ENCODE measurements at places on chromosomes 6 and 20.

DNA sequence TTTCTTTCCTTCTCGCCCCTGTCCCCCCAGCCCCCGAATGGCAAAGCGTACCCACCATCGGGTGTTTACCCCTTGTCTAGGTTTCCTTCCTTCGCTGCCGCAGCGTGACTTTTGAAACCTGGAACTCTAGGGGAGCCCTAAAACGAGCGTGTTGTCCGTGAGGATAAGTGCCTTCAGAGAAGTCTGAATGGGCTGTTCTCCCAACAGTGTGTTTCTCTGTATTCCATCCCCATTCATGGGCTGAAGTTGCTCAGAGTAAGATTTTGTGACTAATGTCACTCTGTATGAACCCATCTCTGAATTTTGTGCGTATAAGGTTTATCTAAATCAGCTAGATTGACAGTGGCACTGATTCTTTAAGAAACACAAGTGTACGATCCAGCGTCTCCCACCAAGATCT is 949 bp downstream of the MACROD2 start:
- DNase-seq, result no peak

- no peak for DNase-seq
These were observed 55.4 kb downstream of the RIPOR3 start for GRCh38 chr20:50635676-50636600.

DNA sequence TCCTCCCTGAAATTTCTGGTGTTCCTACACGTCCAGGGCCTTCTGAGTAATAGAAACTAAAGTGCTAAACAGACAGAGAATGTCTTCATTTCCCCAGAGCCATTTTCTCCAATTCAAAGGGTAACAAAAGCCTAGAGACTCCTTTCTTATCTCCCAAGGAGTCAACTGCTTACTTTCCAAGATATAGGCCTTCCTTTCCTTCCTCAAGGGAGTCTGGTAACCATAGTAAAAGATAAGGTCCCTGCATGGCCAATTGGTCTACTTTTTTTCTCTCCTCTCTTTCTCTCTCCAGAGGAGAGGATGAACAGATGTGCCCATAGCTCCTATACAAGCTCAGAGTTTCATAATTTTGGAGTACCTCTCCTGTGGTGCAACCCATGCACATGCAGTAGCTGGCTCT is 185.7 kb downstream of the ASCC3 start:
- no peak for DNase-seq

GRCh38 chr20:12467758-12468157 is 541.0 kb upstream of the SPTLC3 start:
- DNase-seq, result no peak

- DNase-seq, result no peak
These were observed 250.9 kb downstream of the TPBG start for GRCh38 chr6:82614518-82614917.

- DNase-seq, result no peak
These were observed 679 bp downstream of the ADGRF5 start for GRCh38 chr6:46921059-46921458.

DNA sequence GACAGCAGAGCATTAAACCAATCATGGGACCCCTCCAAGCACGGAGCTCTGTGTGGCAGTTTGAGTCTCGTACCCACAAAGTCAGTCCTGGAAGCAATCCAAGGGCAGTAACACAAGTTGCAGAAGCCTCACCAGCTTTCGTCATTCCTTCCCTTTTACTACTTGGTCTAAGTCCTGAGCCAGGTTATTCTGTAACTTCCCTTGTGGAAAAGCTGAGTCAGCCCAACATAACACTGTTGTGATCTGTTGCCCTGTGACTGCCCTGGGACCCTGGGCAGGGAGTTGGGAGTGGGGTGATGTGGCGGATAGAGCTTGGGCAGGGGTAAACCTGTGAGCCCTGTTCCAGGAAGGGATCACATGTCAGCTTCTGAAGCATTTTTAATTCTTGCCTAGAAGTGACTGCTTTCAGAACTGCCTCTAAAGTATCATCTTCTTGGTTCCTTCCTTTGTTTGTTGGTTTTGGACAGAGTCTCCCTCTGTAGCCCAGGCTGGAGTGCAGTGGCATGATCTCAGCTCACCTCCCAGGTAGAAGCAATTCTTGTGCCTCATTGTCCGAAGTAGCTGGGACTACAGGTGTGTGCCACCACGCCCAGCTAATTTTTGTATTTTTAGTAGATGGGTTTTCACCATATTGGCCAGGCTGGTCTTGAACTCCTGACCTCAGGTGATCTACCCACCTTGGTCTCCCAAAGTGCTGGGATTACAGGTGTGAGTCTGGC is 183.7 kb upstream of the JAG1 start:
- DNase-seq, result peak; percentile 15

DNA sequence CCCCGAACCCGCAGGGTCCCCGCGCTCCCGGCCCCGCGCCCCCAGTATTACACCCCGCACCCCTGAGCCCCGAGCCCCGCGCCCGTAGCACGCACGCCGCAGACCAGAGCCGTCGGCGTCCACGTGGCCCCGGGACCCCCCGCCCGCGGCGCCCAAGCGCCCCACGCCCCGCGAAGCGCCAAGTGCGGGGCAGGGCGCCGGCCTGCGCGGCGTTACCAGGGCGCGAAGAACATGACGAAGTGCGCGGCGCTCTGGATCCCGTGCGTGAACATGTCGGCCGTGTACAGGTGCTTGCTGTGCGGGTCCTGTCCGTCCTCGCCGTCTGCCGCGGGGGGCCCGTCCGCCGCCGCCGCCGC is 312 bp downstream of the TXNDC5 start:
- DNase-seq, result no peak

- DNase-seq, result no peak
These were observed 3.2 kb upstream of the KCNK15 start for GRCh38 chr20:44742304-44743079.

- no peak for DNase-seq
These were observed 132.4 kb upstream of the STXBP5 start for GRCh38 chr6:147071776-147072175.
